ENCODE measurements at places on chromosomes 5 and 9.

- no peak for DNase-seq
Measured at GRCh38 chr5:38548064-38548759, 8.2 kb downstream of the LIFR start.

GRCh38 chr5:141121563-141121962 lies at the start of gene PCDHB4:
Gene PCDHB4 (plus strand): TSS chr5:141121818. CDS start chr5:141121999, 181 bp downstream.
- DNase-seq = no peak

DNA sequence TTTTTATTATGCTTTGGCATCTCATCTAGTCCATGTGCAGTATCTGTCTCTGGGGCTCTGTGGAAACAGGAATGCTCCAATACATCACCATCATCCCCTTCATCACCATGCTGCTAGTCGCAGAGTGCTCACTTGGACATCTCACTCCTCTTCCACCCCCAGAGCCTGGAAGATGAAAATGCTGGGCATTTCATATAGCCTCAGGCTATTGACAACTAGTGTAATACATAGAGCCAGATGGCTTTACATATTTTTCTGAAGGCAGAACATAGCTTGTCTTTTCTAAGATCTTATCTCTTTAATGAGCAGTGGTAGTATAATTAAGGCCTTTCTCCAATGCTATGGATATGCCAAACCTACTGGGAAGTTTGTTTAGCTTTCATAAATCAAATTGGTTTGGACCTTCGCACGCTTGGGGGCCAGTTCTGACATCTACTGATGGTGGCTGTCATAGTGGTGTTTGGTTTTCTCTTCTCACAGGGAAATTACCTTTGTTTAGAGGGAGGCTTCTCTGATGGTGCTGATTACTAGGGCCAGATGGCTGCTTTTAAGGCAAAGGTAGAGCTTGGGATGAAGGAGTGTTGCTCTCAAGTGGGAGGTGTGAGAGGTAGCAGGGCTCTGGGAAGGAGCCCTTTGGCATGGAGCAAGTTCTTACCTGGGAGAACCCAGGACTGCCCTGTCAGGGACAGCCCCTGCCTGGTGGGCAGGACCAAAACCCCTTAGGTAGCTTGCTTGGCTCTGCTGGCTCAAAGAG lies 63.1 kb upstream of the CXCL14 start:
- DNase-seq = no peak

GRCh38 chr9:14207352-14207995 lies 106.5 kb downstream of the NFIB start:
- DNase-seq = no peak

DNA sequence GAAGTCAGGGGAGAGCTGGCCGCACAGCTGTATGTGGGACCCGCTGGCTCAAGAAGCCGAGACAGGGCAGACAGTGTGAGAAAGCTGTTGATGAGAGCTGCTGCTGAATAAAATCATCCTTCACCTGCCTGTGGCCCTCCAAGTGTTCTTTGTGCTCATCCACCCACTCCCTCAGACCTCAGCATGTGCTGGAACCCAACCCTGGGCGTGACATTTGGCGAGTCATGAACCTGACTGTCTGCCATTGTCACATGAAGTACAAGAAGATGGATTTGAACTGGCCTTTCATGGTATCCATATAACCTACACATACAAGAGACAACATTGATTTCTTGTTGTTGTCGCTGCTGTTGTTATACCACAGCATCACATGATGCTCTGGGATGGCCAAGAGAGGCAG lies 139.7 kb upstream of the PLCXD3 start:
- no peak for DNase-seq

GRCh38 chr9:82080265-82080664 lies 91.7 kb downstream of the SPATA31D1 start:
- no peak for DNase-seq

DNA sequence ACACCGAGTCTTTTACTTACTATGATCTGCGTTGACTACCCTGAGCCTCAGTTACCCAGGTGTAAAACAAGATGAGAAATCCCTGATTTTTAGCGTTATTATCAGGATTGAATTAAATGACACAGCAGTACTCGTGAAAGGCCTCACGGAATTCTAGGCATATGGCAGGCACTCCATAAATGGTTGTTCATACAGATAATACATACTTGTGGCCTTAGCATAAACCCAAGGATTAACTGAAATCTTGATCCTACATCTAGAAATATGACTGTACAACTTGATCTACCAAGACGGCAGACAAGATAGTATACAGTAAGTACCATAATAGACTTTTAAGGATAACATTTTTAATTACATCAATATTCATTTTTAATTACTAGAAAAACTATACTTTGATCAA lies 409.8 kb downstream of the BNC2 start:
- DNase-seq = no peak

GRCh38 chr5:175689147-175689991 lies 31.5 kb downstream of the HRH2 start:
- DNase-seq = peak; percentile 20

GRCh38 chr5:180387798-180388197 lies 34.7 kb upstream of the GFPT2 start:
- DNase-seq = no peak

GRCh38 chr9:9746826-9747225 lies 866.0 kb downstream of the PTPRD start:
- DNase-seq = no peak

DNA sequence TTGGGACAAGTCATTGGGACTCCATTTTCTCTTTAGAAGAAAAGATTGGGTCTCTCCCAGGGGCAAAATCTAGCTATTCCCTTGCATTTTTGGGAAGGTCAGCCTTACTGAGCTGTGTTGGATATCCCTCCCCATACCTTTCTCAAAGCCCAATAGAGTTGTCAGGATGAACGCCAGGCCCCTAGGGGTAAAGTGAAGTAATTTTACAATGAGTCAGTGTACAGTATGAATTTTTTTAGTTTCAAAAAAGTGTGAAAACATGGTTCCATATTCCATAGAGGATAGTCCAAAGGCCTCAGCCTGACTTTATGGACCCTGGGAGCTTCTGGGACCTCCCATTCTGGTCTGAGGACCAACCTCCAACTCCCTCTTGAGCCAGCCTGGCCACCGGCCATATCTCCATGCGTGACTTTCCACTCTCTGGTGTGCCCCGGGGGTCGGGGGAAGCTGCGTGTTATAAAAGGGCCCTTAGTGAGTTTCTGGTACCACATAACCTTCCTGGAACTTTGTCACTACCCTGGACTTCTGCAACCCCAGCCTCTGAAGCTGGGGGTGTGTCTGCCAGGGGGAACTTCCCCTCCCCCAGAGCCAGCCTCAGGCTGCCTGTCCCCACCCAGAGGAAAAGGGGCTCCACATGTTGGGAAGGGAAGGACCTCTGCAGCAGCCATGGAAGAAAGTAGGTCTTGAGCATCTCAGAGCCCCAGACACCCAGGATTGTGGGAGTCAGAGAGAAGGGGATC lies 52.4 kb upstream of the SYNPO start:
- DNase-seq = no peak

GRCh38 chr5:15611008-15611407 lies 111.0 kb downstream of the FBXL7 start:
- no peak for DNase-seq

GRCh38 chr9:19408316-19408692 lies 505 bp upstream of the ACER2 start:
- no peak for DNase-seq

- no peak for DNase-seq
Measured at GRCh38 chr9:120711354-120711753, 2.9 kb downstream of the MEGF9 start.

DNA sequence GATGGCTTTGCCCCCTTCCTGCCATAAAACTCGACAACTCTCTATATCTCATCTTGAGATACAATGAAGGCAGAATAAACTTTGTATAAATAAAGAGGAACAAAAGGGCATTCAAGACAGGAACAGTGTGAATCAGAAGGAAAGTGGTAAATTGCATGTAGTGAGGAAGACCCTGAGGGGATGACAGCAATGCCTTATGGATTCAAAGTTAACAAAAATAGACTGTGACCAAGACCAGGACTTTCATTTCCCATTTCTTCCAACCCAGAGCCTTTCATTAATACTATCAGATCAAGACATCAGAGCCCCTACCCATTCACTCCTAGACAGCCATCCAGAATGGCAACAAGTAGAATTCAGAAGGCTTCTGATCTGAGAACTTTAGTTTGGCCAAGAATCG lies 46.4 kb upstream of the ZNF462 start:
- no peak for DNase-seq

DNA sequence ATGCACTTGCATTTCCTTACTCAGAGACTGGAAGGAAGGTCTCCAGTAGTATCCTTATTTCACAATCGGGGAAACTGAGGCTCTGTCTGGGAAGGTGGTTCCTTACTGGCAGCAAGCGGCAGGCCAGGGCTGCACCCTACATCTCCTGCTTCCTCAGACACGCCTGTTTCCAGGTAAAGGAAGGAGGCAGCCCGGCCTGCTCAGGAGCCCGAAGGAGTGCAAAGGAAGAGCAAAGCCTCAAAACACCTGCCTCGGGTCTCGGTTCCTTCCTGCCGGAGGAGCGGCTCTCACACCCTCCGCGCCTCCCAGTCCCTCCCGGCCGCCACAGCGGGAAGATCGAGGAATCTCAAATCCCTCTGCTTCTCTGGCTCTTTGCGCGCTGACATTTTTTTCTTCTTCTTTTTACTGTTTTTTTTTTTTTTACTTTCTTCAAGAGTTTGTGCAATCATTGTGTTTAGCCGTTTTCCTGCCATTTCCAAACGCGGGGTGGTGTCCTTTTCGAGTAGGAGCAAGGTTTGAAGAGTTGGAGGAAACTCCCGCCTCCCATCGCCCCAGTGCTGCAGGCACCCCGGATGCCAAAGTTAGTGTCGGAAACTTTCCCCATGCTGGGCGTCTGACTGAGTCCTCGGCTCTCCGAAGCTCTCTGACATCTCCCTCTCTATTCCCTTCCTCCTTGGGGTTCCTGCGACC lies 1.0 kb downstream of the GGTA1 start:
- DNase-seq = peak; percentile 41

GRCh38 chr5:176661676-176662075 lies 14.4 kb downstream of the TSPAN17 start:
- DNase-seq = no peak
